Neural progenitor cell (in vitro differentiated cells): ENCODE measurements at places on chromosomes 3 and 15. TPM values are rescaled to one million over a fixed set of nuclear protein-coding genes. Genes with fewer than 3 reads are reported as not detected.

Gene TRIM71
- total RNA-seq, result 106 and 107 TPM in 2 replicates

Gene MEX3B
- 29.5 and 41.3 TPM in 2 replicates for total RNA-seq

Gene A4GNT
- not detected in 2 replicates for total RNA-seq

Gene IGSF11
- total RNA-seq, result 2.7 and 4.1 TPM in 2 replicates

Gene RETNLB
- not detected in 2 replicates for total RNA-seq
